ENCODE measurements at places on chromosomes 4 and X. TPM values are rescaled to one million over a fixed set of nuclear protein-coding genes. Genes with fewer than 3 reads are reported as not detected.

DNA sequence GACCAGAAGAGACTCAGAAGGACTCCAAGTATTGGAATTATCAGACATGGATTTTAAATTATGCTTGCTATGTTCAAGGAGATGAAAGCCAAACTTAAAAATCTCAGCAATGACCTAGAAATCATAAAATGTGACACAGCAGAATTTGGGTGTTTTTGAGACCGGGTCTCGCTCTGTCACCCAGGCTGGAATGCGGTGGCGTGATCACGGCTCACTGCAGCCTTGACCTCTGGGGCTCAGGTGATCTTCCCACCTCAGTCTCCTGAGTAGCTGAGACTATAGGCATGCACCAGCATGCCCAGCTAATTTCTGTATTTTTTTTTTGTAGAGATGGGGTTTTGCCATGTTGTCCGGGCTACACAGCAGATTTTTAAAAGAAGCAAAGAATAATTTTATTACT, 12.7 kb downstream of the TAB3 start:
- no peaks in the 10 kb centered on the region for H3K36me3 ChIP-seq
- no peaks in the 10 kb centered on the region for H3K27me3 ChIP-seq
- no peaks in the 10 kb centered on the region for H3K4me1 ChIP-seq
- H3K27ac ChIP-seq = no peak overlapping the region

GRCh38 chr4:128810871-128811570, 1.5 kb downstream of the JADE1 start:
- no peaks in the 10 kb centered on the region for H3K27me3 ChIP-seq
- H3K4me1 ChIP-seq = peaks cover 19% of the 10 kb centered on the region
- no peaks in the 10 kb centered on the region for H3K36me3 ChIP-seq
- DNase-seq = no peak
- H3K27ac ChIP-seq = peak overlapping the region; percentile 97

- H3K36me3 ChIP-seq = no peaks in the 10 kb centered on the region
- no peaks in the 10 kb centered on the region for H3K4me1 ChIP-seq
- H3K27ac ChIP-seq = no peak within 1 kb of the TSS
- no peak for DNase-seq
- H3K27me3 ChIP-seq = no peaks in the 10 kb centered on the region
Measured at GRCh38 chrX:153411255-153411987, at the start of gene ZFP92. ZFP92 (plus strand) TSS chrX:153411472; CDS start chrX:153418323, 6,851 bp downstream.

DNA sequence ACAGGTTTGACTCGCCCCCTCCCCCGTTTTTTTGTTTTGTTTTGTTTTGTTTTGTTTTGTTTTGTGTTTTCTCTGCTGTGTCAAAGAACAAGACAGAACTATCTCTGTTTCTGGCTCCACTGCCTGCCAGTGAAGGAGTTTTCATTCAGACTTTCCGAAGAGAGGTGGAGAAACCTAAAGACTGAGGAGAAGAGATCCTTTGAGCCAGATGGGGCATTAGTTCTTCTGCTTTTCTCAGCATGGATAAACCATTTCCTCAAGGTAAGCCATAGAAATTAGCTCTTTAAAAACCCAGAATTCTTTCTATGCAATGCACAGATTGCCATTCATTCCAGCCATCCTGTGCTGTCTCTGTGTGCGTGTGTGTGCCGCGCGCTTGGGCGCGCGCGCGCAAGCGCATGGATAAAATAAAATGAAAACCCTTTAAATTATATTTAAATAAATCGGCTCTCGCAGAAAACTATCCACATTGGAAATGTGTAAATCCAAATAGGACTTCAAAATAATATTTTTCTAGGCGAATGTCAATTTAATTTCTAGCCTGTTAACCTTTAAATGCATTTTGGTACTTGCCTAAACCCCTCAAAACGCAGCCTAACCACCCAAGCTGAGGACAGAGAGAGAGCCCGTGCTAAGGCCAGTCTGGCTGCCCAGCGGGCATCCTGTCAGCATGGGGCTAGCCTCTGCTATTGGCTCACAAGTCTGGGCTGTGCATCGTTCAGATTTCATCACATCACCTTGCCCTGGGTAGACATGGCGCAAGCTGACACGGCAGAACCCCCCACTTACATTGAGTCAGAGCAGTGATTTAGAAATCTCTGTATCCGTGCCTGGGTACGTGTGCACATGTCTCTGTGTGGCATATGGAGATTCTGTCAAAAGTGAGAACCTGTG, 113.0 kb upstream of the VAMP7 start:
- peak overlapping the region; percentile 9 for H3K27ac ChIP-seq
- no peaks in the 10 kb centered on the region for H3K36me3 ChIP-seq
- no peaks in the 10 kb centered on the region for H3K27me3 ChIP-seq
- peak overlapping the region; percentile 68 for H3K4me3 ChIP-seq

GRCh38 chrX:39922488-39922887, 175.3 kb downstream of the BCOR start:
- H3K4me1 ChIP-seq = no peaks in the 10 kb centered on the region
- no peak for DNase-seq
- H3K27ac ChIP-seq = no peak overlapping the region
- no peaks in the 10 kb centered on the region for H3K27me3 ChIP-seq
- H3K36me3 ChIP-seq = no peaks in the 10 kb centered on the region

GRCh38 chr4:107212565-107212964, 176.5 kb upstream of the DKK2 start:
- H3K4me1 ChIP-seq = no peaks in the 10 kb centered on the region
- no peaks in the 10 kb centered on the region for H3K27me3 ChIP-seq
- H3K27ac ChIP-seq = no peak overlapping the region
- DNase-seq = no peak
- H3K36me3 ChIP-seq = no peaks in the 10 kb centered on the region

GRCh38 chrX:40282946-40283660, 185.3 kb upstream of the BCOR start:
- no peak for DNase-seq
- no peaks in the 10 kb centered on the region for H3K36me3 ChIP-seq
- H3K4me3 ChIP-seq = no peak overlapping the region
- H3K27ac ChIP-seq = peak overlapping the region; percentile 38

GRCh38 chr4:159155119-159155518, 52.2 kb downstream of the RAPGEF2 start:
- H3K36me3 ChIP-seq = no peaks in the 10 kb centered on the region
- H3K27ac ChIP-seq = no peak overlapping the region
- no peak overlapping the region for H3K4me3 ChIP-seq
- no peaks in the 10 kb centered on the region for H3K27me3 ChIP-seq
- DNase-seq = no peak

DNA sequence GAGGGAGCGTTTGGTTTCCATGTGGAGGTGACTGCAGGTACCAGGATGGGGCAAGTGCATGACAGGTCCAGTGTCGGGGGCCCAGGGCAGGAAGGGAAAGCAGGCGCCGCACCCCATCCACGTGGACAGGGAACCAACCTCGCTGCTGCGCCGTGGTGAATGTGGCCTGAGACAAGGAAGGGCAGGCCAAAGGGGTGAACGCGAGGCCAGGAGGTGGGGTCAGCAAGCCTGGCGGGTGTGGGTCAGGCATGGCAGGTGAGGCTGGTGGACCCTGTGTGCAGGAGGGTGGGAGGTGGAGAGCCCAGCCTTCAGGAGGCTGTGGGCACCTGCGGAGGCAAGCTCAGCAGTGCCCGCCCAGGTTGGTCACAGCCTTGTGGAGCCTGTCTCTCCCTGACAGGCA, 14.7 kb downstream of the SH3BP2 start:
- peaks cover 24% of the 10 kb centered on the region for H3K4me1 ChIP-seq
- H3K27me3 ChIP-seq = no peaks in the 10 kb centered on the region
- H3K27ac ChIP-seq = no peak overlapping the region
- H3K36me3 ChIP-seq = no peaks in the 10 kb centered on the region

DNA sequence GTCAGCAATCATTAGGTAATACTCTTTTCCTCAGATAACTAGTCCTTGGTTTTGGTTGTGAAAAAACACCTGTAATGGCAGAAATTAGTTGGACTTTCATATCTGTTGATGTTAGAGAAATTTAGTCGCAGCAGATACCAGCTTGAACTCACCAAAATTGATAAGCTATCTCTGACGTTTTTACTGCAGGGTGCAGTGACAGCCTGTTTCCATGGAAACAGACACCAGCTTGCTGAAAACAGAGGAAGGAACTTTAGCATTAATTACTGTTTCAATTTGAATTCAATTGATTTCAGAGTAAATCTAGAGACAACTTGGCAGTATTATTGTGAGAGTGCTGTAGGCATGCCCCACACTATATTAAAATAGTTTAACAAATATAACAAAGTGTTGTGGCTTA, 246.5 kb downstream of the PPP1R2C start:
- no peak overlapping the region for H3K27ac ChIP-seq
- no peaks in the 10 kb centered on the region for H3K36me3 ChIP-seq
- H3K4me1 ChIP-seq = no peaks in the 10 kb centered on the region

GRCh38 chr4:39320381-39321115, 45.6 kb downstream of the RFC1 start:
- peaks cover 7% of the 10 kb centered on the region for H3K4me1 ChIP-seq
- H3K27me3 ChIP-seq = no peaks in the 10 kb centered on the region
- no peak for DNase-seq
- no peaks in the 10 kb centered on the region for H3K36me3 ChIP-seq
- H3K4me3 ChIP-seq = no peak overlapping the region
- H3K27ac ChIP-seq = no peak overlapping the region

GRCh38 chrX:155880586-155881157, 473 bp upstream of the VAMP7 start:
- no peaks in the 10 kb centered on the region for H3K27me3 ChIP-seq
- no peaks in the 10 kb centered on the region for H3K36me3 ChIP-seq
- H3K27ac ChIP-seq = peak overlapping the region; percentile 74

GRCh38 chr4:52014903-52015302, 5.3 kb downstream of the LRRC66 start:
- H3K4me1 ChIP-seq = no peaks in the 10 kb centered on the region
- H3K27me3 ChIP-seq = no peaks in the 10 kb centered on the region
- no peak overlapping the region for H3K4me3 ChIP-seq
- H3K27ac ChIP-seq = no peak overlapping the region
- DNase-seq = no peak

GRCh38 chrX:119292445-119292844, 56.4 kb downstream of the PGRMC1 start:
- no peak overlapping the region for H3K27ac ChIP-seq
- H3K27me3 ChIP-seq = no peaks in the 10 kb centered on the region
- H3K36me3 ChIP-seq = no peaks in the 10 kb centered on the region
- no peak for DNase-seq
- no peak overlapping the region for H3K4me3 ChIP-seq
- H3K4me1 ChIP-seq = no peaks in the 10 kb centered on the region

- H3K27me3 ChIP-seq = no peaks in the 10 kb centered on the region
- no peaks in the 10 kb centered on the region for H3K4me1 ChIP-seq
- H3K4me3 ChIP-seq = no peak overlapping the region
- H3K27ac ChIP-seq = no peak overlapping the region
- H3K36me3 ChIP-seq = no peaks in the 10 kb centered on the region
Measured at GRCh38 chr4:140289486-140289885, 84.0 kb upstream of the SCOC start.

GRCh38 chr4:172740434-172740833, 428.2 kb upstream of the GALNT7 start:
- H3K27ac ChIP-seq = no peak overlapping the region
- H3K4me1 ChIP-seq = no peaks in the 10 kb centered on the region
- H3K4me3 ChIP-seq = no peak overlapping the region
- no peaks in the 10 kb centered on the region for H3K36me3 ChIP-seq

- H3K36me3 ChIP-seq = no peaks in the 10 kb centered on the region
- H3K27me3 ChIP-seq = no peaks in the 10 kb centered on the region
- no peak overlapping the region for H3K4me3 ChIP-seq
- no peak overlapping the region for H3K27ac ChIP-seq
- DNase-seq = no peak
Measured at GRCh38 chrX:150515801-150516200, 52.6 kb upstream of the MTM1 start.

DNA sequence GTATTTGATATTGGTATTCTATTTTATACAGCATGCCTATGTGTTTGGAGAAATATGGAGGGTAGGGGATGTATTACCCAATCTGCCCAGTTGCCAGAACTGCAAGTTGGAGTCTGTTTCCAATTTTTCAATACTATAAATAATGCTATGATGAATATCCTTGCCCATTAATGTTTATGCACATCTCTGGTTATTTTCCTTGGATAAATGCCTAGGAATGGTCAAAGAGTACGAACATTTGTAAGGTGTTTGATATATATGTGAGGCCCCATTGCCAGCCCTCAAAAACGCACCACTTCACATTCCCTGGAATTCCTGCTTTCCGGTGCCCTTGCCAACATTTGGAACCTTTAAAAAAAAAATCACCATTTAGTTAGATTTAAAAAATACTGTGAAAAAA, 34.3 kb downstream of the CLDN34 start:
- no peaks in the 10 kb centered on the region for H3K4me1 ChIP-seq
- H3K4me3 ChIP-seq = no peak overlapping the region
- H3K36me3 ChIP-seq = no peaks in the 10 kb centered on the region
- no peaks in the 10 kb centered on the region for H3K27me3 ChIP-seq

DNA sequence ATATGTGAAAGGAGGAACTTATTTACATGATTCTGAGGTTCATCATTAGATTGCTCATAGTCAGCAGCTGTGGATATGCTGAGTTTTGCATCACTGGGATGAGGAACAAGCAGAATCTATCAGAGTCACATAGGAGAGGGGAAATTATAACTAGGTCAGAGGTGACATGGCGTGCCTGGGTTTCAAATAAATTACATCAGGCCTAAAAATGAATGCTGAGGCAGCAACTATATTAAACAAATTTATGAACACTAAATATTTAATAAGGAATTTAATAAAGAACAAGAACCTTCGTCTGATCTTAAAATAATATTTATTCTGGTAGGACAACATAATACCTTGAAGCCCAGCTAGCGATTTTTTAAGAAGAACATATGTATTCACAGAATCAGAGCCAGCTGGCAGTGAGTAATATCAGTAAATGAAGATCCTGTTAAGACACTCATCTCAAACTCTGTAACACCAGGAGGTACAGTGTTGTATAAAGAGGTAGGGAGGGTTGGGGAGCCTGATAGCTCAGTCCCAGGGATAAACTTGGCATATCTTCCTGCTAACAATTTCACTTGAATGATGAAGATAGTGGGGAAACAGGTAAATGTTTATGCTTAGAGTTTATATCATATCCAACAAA, 60.9 kb upstream of the HS3ST1 start:
- no peak overlapping the region for H3K4me3 ChIP-seq
- DNase-seq = no peak
- no peaks in the 10 kb centered on the region for H3K27me3 ChIP-seq
- H3K27ac ChIP-seq = no peak overlapping the region
- H3K36me3 ChIP-seq = no peaks in the 10 kb centered on the region

DNA sequence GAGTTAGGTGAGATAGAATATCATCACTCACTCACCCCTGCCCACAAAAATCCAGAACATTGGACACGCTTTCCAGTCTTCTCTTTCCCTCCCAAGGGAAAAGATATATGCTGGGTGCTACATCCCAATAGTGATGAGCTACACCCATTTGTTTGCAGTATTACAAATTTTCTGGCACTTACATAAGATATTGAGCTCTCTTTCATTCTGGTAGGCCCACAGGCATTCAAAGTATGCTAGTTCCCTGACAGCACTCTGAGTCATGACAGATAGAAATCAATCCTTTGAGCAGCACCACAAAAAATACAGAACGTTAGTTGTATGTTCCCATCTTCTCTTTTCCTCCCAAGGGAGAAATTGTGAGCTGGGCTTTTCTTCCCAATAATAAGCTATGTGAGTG, 477.6 kb upstream of the GRID2 start:
- no peaks in the 10 kb centered on the region for H3K4me1 ChIP-seq
- no peaks in the 10 kb centered on the region for H3K27me3 ChIP-seq
- no peaks in the 10 kb centered on the region for H3K36me3 ChIP-seq
- H3K27ac ChIP-seq = no peak overlapping the region
- H3K4me3 ChIP-seq = no peak overlapping the region

- H3K36me3 ChIP-seq = no peaks in the 10 kb centered on the region
- H3K27me3 ChIP-seq = no peaks in the 10 kb centered on the region
- no peak overlapping the region for H3K4me3 ChIP-seq
- no peak overlapping the region for H3K27ac ChIP-seq
- no peaks in the 10 kb centered on the region for H3K4me1 ChIP-seq
Measured at GRCh38 chr4:21469438-21470300, 478.9 kb downstream of the KCNIP4 start.

The SSX2 gene
- total RNA-seq = not detected

The BTC gene
- total RNA-seq = 7.8 TPM

The FAM120C gene
- 6.8 TPM for total RNA-seq

The MAGEE2 gene
- total RNA-seq = 0.68 TPM

The SLC25A4 gene
- total RNA-seq = 78.3 TPM

The ANXA3 gene
- 17.9 TPM for total RNA-seq

The PKD2 gene
- total RNA-seq = 259 TPM

All from thoracic aorta (tissue), 2 donors.